ENCODE measurements at places on chromosomes 11 and 22. TPM values are rescaled to one million over a fixed set of nuclear protein-coding genes. Genes with fewer than 3 reads are reported as not detected.

The OR10A6 gene
- total RNA-seq: not detected

The OR8D4 gene
- total RNA-seq: not detected

The SLC7A4 gene
- total RNA-seq: 0.61 TPM

The NCAM1 gene
- total RNA-seq: not detected

The TSKU gene
- total RNA-seq: 1.5 TPM

The OR51T1 gene
- not detected for total RNA-seq
